ENCODE measurements at places on chromosomes 4 and X. TPM values are rescaled to one million over a fixed set of nuclear protein-coding genes. Genes with fewer than 3 reads are reported as not detected.

Gene PRAF2
- 15.1 TPM for total RNA-seq

Gene FAM9B
- not detected for total RNA-seq

Gene PTPN13
- total RNA-seq, result 73.0 TPM

Gene NPFFR2
- total RNA-seq, result 0.32 TPM

Gene NMU
- not detected for total RNA-seq

Gene GUCY1B1
- total RNA-seq, result 1.9 TPM
